NCI-H2107 (cell line): ENCODE measurements at places on chromosomes 11 and 22.

DNA sequence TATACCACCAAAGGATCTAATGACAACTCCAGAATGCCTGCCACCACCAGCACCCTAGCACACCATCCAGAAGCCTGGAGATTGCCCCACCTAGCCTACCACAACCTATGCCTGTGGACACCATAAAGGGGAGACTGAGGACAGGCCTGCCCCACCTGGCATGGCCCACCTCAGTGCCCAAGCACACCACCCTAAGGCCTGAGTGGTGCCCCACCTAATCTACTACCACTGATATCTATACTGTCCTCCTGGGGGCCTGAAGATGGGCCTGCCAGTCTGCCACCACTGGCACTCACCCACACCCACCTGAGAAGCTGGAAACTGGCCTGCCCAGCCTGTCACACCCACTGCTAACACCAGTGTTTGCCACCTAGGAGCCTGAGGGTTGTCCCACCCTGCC, 31.8 kb downstream of the SAA4 start:
- no peak for DNase-seq

GRCh38 chr11:9056467-9056866, 34.9 kb downstream of the SCUBE2 start:
- no peak for DNase-seq

GRCh38 chr22:24989541-24989951, 37.0 kb downstream of the KIAA1671 start:
- no peak for DNase-seq

DNA sequence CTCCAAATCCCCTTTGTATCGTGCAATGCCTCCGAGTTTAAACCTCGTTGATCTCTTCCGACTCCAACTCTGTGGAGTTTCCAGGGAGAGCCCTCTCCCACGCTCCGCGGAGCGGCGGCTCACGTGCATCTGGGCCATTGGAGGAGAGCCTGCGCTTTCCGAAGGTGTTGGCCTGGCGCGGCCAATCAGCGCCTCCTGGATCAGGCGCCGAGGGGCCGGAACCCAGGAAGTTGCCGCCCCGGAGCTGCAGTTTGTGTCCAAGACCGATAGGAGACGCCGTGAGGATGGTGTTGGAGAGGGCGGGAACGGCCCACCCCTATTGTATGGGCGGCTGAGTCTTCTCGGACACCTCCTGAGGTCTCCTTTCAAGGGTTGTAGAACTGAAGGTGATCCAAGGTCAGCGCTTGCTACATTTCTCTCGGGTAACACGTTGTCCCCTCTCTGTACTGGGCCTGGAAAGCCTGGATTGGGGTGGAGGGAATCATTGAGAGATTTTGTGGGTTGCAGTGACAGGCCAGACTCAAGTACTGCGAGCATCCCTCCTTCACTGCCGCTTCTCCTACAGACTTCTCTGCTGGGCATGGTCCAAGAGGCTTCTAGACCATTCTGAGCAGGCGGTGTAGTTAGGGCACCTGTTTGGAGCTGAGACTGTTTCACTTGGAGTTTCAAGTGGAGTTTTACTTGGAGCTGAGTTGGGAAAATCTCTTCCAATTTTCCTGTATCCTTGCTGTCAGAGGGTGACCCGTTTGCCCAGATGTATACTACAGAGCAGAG, 1.7 kb downstream of the ADAMTS15 start:
- no peak for DNase-seq

DNA sequence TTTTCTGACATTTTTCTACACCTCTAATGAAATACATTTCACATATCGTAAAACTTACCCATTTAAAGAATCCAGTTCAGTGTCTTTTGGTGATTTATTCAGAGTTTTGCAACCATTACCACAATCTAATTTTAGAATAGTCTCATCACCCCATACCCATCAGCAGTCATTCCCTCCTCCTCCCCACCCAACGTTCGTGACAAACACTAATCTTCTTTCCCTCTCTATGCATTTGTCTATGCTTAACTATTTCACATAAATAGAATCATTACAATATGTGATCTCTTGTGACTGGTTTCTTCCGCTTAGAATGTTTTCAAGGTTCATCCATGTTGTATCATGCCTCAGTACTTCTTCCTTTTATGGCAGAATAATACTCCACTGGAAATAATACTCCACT, 9.5 kb downstream of the TTC28 start:
- no peak for DNase-seq

DNA sequence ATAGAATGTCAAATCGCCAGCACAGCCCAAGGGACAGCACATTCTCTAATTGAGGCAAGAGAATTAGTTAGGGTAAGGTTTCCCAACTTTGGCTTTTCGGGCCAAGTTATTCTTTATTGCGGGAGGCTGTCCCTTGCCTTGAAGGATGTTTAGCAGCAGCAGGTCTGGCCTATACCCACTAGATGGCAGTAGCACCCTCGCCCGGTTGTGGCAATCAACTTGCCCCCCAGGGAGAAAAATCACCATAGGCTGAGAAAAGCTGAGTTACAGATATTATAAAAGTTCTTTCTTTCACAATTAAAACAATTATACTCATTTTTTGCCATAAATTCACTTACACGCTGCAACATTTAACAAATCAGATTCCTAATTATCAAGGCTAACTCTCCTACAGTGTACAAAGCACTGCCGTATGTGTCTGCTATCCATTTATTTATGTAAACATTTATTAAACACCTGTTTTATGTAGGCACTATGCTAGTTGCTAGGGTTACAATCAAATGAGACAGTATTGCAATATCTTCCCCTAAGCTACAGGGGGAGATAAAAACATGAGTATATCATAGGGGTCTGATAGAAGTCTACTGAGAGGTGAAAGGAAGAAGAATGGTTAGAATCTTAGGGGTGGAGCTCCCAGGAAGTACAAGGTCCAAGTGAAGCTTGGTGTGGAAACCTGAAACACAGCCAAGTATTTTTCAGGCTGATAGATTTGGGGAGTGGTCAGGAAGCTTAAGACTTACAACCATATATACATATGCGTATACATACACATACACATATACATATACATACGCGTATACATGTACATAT, 452.3 kb downstream of the RAB38 start:
- no peak for DNase-seq

DNA sequence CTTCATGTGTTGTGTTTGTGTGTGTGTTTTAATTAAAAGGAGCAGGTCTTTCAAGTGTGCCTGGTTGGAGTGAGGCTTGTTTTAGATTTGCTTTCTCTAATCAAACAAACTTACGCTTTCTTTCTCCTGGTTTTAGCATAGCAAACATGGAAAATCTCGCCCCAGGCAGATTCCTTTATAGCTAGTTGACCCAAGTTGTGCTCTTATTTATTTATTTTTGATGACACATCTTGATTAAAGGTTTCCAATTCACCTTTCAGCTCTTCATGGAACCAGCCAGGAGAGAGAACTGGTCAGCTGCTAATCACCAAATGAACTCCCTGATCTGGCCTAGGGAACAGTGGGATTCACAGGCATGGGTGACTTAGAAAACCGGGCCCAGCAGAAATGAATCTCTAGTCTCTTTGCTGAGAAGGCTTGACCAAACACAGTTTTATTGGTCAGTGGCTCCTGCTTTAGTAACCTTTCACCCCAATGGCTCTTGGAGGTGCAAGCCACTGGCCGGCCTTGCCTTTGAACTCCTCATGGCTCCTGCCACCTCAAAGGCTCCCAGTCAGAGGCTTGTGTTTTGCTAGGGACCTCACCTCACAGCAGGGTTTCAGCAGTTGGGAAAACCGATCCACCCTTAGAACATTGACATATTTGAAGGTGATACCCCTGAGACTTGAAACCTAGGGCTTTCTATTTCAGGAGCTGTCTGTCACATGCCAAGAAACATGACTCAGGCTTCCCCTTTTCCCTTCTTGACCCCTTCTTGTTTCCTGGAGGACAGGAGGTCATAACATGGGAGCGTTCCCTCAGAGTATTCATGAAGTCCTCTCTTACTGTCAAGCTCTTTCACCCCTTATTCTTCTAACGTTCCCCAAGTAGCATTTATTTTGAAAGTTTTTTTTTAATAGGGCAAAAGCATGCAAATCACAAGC, 48.8 kb downstream of the EXT2 start:
- DNase-seq: no peak

DNA sequence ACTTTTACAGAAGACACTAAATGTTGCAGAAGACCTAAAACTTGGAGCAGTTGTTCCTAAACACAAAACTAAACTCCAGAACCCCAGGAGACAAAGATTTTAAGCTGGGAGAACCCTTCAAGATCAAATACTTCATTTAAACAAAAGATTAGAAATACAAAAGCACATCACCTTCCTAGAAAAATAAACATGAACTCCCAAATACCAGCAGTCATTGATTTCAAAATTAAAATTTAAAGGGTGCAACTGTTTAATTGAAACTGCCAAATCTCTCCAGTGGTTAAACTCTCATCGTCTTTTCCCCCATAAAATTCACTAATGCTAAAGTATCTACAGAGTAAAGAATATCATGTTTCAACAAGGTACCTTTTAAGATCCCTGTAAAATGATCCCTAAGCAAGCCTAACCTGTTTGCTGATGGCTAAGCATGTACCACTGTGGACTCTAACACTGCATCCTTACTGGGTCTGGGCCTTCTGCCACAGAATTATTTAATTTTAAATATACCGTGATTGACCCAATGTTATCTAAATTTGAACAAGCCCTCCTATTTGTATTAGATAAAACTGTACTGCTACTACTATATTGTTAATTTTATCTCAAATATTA, 53.7 kb upstream of the CCDC34 start:
- DNase-seq: no peak

- no peak for DNase-seq
Measured at GRCh38 chr11:114050258-114050927, 9.1 kb upstream of the ZBTB16 start.

DNA sequence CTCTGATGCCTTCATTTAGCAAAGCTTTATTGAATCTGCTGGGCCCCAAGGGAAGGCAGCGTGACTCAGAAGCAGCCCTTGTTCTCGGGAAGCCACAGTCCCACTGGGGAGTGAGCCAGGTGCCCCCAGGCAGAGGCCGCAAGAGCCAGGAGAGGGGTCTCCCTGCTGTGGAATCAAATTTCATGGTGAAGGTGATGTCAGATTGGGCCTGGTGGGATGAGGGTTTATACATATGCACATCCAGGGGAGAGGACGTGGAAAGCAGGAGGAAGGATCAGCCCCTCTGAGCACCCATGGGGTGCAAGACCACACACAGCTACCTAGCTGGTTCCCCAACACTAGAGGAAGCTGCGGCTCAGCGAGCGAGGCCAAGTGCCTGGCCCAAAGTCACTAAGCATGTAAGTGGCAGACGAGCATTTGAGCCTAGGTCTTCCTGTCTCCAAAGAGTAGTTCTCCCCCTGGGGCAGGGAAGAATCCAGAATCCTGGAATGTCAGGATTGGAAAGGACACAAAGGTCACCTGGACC, 2.0 kb downstream of the SYNGR1 start:
- no peak for DNase-seq

DNA sequence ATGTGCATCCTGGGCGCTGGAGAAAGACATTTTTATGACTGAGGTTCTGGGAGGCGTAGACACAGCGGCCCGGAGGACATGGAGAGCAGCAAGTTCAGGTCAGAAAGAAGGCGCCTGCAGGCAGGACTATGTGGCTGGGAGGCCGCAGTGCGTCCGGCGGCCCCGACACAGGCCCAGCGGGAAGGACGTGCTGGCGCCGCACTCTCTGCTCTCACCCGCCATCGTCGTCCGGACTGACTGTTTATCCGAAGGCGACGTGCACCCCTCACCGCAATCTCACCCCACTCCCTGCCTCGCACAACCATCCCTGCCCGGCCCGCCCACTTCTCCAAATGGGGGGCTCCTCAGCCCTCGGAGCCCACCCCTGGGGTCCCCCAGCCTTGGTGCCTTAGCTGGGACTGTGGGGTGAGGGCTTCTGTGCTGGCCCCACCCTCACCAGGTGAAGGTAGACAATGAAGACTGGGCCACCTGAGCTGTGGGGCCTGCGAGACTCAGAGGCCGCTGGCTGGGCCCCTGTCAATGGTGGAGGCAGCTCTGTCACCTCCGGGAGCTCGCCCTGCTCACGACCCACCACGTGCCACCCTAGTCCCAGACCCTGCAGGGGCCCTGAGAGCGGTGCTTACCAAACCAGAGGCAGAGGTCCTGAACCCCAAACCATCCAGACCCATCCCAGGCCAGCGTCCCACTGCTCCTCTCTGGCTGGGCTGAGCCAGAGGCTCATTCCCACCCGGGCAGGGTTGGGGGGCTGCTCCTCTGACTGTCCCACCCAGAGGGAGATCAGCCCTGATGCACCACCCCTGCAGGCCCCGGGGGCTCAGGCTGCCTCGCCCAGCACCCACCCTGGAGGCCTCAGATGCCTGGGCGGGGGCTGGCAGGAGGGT, 16.2 kb upstream of the MUC5B start:
- DNase-seq: no peak

DNA sequence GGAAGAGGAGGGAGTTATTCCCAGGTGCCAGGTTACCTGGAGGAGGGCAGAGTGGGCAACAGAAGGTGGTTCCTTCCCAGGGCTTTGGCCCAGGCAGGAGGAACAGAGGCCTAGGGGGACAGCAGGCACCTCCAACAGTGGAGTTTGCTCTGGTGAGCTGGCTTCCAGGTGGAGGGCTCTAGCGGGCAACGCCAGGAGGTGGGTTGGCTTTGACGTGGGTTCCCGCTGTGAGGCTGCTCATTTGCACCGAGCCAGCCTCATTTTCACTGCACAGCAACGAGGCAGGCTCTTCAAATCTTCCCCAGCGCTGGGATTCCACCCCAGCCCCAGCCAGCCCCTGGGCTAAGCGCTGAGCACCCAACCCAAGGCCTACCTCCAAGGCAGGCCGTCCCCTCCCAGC, 8.1 kb downstream of the IGSF9B start:
- DNase-seq: no peak

DNA sequence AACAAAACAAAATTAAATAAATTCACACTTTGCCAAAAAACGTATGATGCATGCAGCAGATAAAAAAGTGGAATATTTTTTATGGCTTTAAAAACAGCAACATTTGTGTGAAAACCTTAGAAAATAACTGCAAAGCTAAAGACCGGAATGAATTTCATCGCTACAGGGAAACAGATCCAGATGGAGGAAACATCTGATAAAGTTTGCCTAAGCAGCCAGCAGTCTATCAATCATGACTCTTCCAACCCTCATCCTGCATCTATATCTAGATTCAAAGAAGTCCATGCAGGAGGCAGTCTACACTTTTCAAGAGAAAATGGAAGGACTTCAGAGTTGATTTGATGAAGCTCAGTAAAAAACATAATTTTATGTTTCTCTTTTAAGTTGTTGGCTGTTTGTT, 126.8 kb downstream of the SWAP70 start:
- DNase-seq: no peak

DNA sequence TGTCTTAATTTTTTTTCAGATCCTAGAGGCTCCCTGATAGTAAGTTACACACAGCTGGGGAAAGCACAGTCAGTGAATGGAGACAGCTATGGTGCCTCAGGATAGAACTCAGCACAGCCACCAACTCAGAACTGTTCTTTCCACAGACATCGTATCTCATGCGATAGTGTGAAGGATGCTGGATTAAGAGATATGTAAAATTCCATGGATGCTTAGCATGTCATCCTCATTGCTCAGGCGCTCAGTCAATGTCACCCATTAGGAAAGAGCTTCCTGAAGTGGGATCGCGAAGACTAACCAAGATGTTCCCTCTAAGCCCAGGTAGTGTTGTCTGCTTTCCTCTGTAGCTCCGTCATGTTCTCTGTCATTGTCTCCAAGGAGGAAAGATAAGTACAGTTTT, 1000.4 kb downstream of the OPCML start:
- DNase-seq: no peak

- DNase-seq: no peak
Measured at GRCh38 chr11:43497144-43497543, 138.4 kb downstream of the TTC17 start.
